ENCODE measurements at places on chromosomes 5 and 9.
A peak's percentile ranks its signal among the peaks of the same experiment; 100 is the strongest.

GRCh38 chr9:21030389-21031035 lies 928 bp downstream of the HACD4 start:
- ATAC-seq, result peak; percentile 83

GRCh38 chr5:35672995-35673394 lies 55.3 kb downstream of the SPEF2 start:
- ATAC-seq, result peak; percentile 30

- no peak for ATAC-seq
These were observed 93.8 kb upstream of the BNC2 start for GRCh38 chr9:16964228-16964627.

DNA sequence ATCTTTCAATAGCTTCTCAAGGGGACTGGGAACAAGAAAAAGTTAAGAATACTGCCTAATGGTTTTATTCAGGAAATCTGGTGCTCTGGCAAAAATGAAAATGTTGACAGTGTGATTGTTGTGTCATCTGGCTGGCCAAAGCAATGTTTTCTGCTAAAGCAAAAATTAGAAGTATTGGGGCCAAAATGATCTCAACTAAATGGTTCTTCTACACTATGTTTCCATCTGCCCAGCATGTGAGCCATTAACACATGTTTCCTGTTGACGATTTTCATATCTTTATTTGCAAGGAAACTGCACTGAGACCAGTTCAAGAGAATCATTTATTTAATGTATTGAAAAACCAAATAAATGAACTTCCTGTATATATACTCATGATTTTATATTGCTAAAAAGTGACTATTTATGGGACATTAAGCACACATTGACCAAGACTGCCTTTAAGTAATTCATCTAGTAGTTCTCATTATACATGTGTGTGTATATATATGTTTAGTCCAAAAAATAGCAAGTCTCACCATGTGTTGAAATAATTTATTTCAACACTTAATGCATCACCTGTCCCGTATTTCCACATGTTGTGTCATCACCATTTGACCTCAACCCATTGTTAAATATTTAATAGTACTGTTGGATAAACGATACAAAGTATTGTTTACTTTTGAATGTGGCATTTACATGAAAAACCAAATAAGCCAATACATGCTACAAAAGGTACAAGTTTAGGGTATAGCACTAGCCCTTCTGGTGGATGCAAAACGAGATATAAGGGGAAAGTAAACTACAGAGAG lies 7.5 kb upstream of the FST start:
- no peak for ATAC-seq

DNA sequence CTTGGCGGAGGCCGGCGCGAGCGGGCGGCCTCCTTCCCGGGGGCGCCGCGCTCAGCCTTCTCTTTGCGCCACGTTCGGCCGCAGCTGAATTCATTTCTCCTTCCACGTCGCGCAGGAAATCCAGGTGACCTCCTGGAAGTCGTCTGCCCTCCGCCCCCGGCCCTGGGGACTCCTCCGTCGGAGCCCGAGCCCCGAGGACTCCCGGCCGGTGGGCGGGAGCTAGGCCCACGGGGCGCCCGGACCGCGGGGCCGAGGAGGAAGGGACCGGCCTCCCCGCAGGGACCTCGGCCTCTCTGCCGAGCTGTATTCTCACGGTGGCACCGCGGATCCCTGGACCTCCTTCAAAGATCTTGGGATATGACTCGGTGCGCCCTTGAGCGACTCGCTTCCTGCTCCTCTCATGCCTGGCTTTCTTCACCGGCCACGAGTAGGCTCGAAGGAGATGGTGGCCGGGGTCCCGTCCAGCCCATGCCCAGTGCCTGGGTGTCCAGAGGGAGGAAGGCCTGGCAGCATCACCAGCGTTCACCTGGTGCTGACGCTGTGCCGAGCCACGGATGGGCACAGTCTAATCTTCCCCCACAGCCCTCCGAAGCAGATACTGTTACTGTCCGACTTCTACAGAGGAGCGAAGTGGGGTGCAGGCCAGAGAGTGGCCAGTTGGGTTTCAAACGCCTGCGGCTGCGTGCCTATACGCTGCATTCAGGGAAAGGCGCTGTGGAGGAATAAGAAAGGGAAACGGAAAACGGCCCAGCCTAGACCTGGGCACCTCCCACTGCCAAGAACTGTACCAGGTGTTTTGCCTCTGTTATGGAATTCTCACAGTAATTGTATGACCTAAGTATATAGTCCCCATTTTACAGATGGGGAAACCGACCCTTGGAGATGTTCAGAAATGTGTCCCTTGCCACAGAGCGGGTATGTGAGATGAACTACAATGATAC lies 47.3 kb downstream of the PAX5 start:
- ATAC-seq, result no peak

GRCh38 chr9:15121630-15122029 lies 185.4 kb downstream of the TTC39B start:
- no peak for ATAC-seq

- no peak for ATAC-seq
These were observed 254.3 kb downstream of the ZSWIM6 start for GRCh38 chr5:61586096-61587084.

- ATAC-seq, result no peak
These were observed 296.7 kb downstream of the HINT1 start for GRCh38 chr5:130868186-130868840.

DNA sequence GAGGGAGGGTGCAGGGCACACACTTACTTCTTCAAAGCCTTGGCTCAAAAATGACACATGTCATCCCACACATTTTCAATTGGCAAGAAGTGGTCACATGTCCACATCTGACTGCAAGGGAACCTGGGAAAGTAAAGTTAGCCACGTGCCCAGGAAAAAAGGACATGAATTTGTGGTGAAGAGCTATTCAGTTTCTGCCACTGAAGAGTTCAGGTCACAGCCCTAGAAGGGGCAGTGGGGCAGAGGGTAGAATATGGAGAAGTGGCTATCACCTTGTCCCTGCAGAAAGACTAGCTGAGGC lies 1.9 kb upstream of the RGS14 start:
- ATAC-seq, result no peak

GRCh38 chr9:77486968-77487367 lies 161.2 kb downstream of the GNA14 start:
- ATAC-seq, result peak; percentile 67

- no peak for ATAC-seq
These were observed 399 bp upstream of the FBN2 start for GRCh38 chr5:128538250-128539037.

DNA sequence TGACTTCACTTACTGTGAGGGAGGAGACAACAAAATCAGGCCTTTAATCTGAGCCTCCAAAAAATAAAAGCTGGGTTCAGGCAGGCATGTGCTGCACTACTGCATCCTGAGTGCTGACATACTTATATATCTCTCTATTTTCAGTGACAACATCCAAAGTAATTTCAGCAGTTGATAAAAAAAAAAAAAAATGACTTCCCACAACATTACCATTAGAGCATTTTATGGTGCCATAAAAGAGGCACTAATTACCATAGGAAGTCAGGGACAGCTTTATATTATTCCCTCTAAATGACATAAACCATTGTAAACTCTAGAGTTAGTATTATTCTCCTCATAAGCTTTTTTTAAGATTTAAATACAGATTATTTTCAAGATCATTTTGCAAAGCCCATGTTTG lies 346.1 kb downstream of the SLCO4C1 start:
- ATAC-seq, result no peak
